ENCODE measurements at places on chromosomes 1 and 21.
A peak's percentile ranks its signal among the peaks of the same experiment; 100 is the strongest.

DNA sequence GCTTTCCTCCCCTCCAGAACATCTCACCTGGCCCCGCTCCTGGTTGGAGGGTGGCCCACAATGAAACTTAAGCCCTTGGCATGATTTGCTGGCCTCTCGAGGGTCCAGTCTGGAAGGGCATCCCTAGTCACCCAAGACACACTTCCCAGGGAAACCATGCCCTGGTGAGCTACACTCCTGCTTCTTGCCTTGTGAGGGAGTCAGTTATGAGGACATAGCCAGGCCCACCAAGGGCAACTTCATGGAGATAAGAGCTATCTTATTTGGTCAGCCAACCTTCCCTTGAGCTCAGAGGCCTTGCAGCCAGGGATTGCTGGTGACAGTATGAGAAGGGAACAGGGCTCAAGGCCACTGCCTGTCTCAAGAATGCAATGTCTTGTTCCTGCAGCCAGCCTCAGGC is 9.7 kb downstream of the TNR start:
- DNase-seq: no peak

DNA sequence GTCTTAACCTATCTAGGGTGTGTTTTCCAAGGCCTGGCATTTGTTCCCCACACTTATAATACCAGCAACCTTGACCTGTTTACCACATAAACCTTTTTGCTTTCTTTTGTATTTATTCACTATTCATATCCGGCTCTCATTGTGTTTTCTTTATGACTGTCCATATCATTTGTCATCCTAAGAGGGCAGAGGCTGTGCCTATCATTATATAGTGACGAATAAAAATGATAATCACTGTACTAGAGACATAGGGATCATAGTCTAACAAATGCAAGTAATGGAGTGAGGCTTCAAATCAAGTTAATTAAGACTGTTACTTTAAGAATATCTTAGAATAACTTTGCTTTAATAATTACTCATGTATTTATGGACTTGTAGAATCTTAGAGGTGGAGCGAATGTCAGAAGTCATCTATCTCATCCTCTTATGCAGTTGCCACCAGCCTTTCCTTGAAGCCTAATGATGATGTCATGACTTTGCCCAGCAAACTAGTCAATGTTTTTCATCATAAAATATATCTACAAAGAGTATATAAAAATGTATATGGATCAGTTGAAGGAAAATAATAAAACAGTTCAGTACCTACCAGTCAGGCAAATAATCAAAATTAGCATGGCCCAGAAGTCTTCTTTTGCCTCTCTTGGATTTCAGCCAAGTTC is 4.7 kb upstream of the ETV3 start:
- no peak for DNase-seq

DNA sequence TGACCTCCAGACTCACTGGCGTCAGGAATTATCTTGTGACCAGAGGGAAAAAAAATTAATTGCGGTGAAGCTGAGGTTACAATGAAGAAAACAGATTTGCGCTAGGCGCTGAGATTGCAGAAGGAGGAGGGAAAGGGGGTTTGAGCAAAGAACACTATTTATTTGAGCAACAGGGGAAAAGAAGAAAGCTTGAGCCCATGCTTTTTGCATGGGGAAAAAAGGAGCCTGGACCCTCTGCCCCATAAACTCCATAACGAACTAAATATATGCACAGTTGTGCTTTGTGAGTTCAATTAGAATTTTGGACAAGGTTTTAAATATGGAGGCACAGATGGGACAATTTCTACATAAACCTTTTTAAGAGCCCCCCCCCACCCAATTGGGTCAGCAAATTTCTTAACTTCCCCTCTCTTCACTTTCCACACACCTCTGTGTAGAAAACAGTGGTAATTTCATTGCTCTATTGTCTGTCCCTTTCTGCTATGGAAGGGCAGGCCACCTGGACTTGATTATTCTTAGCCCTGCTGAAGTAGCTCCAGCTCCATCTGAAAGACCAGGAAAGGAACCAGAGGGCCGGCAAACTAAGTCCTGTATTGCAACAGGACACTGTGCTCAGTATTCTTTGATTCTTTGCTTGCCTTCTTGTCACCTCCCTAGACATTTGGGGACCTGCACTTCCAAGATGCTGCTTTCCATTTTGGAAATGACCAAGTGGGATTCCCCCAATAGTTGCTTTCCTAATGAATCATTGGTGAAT is 862 bp upstream of the ID3 start:
- DNase-seq: no peak

DNA sequence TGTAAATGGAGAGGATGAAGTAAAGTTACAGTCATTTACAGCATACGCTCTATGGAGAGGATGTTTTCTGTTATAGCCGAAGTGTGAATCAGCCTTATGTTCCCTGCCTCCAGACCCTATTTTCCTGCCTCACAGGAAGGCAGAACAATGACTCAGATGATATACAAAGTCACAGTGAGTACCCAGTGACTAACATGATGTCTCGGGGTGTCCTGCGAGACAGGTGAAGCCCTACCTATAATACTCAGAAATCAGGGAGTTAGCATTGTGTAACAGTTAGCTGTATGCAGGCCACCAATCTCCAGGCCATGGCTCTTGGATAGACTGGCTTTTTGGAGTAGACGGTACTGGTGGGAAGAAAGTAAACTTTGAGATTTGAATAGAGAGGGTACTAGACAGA is 55.6 kb upstream of the FBXO28 start:
- DNase-seq: no peak

DNA sequence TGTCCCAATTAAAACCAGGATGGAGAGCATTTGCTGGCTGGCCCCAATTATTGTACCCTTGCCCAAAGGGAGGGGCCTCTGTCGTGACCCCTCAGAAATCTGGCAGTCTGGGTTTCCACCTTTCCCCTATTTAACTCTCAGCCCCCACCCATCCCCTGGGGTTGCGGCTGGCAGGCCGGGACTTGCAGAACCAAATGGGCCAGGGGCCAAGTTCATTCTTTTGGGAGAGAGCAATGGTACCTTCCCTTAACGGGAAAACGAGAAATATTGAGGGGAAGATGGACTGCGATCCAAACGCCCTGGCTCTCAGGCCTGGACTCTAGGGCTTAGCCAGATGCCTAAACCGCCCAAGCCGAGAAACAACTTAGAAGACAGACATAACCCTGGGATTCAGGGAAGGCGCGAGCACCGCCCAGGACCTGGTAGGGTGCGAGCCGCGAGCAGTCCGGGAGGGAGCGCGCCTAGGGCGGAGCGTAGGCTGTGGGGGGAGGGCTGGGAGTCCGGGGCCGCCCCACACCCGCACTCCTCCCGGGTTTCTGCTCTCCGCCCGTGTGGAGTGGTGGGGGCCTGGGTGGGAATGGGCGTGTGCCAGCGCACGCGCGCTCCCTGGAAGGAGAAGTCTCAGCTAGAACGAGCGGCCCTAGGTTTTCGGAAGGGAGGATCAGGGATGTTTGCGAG is at the start of gene SLC27A3:
SLC27A3 (plus strand) TSS at position 628 of the 678 bp plus-strand sequence. CDS start 91 bp downstream, outside the sequence.
- DNase-seq: peak; percentile 45

- no peak for DNase-seq
Observed at GRCh38 chr1:22618056-22618455, 18.4 kb upstream of the C1QA start.

DNA sequence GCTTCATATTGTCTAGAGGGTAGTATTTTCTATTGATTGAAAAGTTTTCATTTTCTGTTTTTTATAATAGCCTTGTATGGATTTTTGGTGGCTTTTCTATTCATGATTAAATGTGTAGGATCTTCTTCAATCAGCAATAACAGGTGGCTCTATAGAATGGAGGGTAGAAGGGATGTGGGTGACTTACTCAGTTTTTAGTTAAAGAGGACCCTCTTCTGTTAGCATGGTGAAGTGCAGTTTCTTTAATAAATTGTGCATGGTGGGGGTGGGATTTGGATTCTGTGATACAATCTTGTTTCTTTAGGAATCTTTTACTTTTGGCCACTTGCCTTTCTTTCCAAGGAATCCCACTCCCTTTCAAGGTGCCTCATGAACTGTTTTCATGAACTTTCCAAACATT is 64.7 kb downstream of the SLC35A3 start:
- no peak for DNase-seq

DNA sequence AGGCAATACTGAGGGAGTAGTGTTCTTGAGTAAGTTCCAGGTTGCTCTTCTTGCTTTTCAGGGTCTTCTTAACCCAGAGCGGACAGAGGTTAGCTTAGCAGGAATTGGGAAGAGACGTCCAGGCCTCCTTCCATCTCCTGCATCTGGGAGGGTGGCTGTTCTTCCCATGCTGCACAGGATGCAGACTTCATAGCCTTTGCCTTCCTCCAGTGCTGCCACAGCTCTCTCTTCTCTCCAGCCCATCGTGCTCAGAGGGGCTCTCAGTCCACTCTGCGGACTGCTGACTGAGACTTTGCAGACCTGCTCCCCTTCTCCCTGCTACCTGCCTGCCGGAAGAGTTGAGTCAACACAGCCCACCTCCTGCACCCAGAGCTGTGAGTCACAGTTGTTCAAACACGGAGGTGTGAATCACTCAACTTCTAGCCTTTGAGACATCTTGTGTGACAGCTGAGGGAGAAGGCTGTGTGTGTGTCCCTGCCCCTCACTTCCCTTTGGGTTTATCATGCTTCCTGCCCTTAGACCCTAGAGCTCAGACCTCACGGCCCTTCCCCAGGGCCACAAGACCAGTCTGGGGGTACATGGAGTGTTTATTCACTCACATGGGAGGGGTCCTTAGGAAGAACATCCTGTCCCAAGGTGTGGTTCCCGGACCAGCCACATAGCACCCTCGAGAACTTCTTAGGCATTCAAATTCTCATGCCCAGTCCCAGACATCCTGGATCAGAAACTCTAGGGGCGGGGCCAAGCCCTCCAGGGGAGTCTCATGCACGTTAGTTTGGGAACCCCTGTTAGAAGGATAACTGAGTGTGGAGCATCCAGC is 158.3 kb upstream of the CACNA1E start:
- no peak for DNase-seq

- no peak for DNase-seq
Observed at GRCh38 chr1:15207829-15208429, 39.1 kb upstream of the FHAD1 start.

GRCh38 chr21:35905963-35906345 is 154.4 kb downstream of the SETD4 start:
- DNase-seq: no peak

DNA sequence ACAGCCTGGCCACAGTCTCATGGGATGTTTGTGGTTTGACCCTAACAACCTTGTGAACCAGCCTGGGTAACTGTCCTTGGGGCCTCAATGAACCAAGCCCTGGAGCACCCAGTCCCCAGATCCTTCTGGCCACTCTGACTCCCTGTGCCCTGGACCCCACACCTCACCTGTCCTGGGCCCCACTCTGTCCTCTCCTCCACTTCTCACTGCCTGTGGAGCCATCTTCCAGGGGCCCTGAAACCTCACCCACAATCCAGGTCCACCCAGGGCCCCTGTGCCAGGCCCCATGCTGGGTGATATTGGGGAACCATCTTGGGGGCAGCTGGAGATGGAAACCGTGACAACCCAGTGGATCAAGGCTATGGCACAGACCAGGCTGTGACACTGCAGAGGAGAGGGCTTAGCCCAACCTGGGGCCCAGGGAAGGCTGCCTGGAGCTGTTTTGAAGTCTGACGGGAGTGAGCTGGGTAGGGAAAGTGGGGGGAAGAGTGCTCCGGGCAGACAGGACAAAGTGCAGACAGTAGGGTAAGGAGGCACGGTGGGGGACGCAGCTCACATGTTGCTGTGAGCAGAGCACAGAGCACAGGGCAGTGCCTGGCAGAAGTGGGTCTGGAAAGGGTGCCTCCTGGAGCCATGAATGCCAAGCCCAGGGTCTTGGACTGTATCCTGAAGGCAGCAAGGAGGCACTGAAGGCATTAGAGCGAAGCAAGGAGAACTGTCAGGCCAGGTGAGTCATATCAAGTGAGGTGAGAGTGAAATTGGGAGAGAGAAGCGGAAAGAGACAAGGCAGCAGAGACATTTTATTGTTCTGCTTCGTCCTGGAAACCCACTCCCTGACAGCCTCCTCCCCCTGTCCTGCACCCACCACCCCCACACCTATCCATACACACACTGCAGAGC is 12.1 kb upstream of the LRP8 start:
- DNase-seq: no peak

GRCh38 chr1:205091043-205091740 is 6.9 kb upstream of the TMEM81 start:
- DNase-seq: no peak

- DNase-seq: no peak
Observed at GRCh38 chr1:174077749-174078490, 55.8 kb upstream of the RC3H1 start.

GRCh38 chr1:212310383-212310782 is 25.2 kb downstream of the PPP2R5A start:
- DNase-seq: no peak

GRCh38 chr1:16120940-16121410 is 34.9 kb downstream of the EPHA2 start:
- no peak for DNase-seq

- DNase-seq: no peak
Observed at GRCh38 chr21:26888931-26889330, 43.7 kb upstream of the ADAMTS1 start.

GRCh38 chr1:172670316-172670715 is 11.4 kb downstream of the FASLG start:
- peak; percentile 27 for DNase-seq

GRCh38 chr1:115089420-115090185 is at the start of gene TSPAN2:
TSPAN2 (minus strand) TSS chr1:115089503; CDS start chr1:115089432, 71 bp downstream.
- DNase-seq: peak; percentile 76

- no peak for DNase-seq
Observed at GRCh38 chr1:57091642-57092041, 125.8 kb upstream of the C8B start.

GRCh38 chr1:235776396-235776795 is 90.3 kb downstream of the LYST start:
- no peak for DNase-seq

DNA sequence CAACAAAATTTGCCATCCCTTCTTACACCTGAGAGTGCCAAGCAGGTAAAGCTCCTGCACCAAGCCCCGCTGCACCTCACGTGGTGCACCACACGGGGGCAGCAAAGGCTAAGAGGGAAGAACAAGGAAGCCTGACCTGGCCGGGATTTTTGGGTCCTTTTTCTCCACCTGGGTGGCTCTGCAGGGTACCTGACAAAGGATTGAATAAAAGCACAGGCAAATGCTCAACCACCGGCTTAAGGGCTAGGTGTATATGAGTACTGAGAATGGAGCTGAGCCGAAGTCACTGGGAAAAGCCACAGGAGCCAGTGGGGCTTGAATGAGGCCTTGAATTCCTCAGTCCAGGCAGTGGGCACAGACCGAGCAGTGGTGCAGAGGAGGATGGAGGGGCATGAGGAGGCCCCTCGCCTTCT is 36.4 kb downstream of the ZNF697 start:
- peak; percentile 52 for DNase-seq

- DNase-seq: peak; percentile 19
Observed at GRCh38 chr1:206658264-206658980, 23.1 kb downstream of the DYRK3 start.
